CMK (cell line): ENCODE measurements at places on chromosomes 13 and 19.

- no peak for DNase-seq
Measured at GRCh38 chr19:3555653-3556422, 1.5 kb downstream of the MFSD12 start.

- no peak for DNase-seq
Measured at GRCh38 chr19:11377756-11378155, 3.3 kb downstream of the SWSAP1 start.

DNA sequence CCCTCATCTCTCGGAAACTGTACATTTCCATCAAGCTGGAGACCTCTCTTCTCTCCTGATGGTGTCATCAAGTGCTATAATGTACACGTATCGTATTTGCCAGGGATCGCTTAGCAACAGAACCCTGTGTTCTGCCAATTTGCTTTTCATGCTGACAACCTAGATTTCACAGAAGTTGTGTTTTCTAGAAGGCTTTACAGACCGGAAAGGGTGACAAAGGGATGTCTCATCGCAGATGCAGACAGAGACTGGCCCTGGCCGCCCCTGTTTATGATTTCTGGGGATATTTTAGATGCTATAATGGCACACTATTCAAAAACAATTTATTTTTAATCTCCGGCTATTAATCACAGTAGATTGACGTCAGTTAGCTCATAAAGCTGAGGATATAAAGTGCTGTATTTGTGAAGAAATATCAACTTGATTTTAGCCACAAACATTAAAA lies 291.4 kb downstream of the IRS2 start:
- DNase-seq, result no peak

- DNase-seq, result no peak
Measured at GRCh38 chr19:10230173-10230860, 814 bp downstream of the S1PR2 start.

- no peak for DNase-seq
Measured at GRCh38 chr19:17846146-17846545, 1.6 kb downstream of the JAK3 start.

GRCh38 chr13:110466266-110466915 lies 95.1 kb downstream of the RAB20 start:
- DNase-seq, result no peak

- peak; percentile 52 for DNase-seq
Measured at GRCh38 chr19:35000647-35001501, 751 bp downstream of the GRAMD1A start.

DNA sequence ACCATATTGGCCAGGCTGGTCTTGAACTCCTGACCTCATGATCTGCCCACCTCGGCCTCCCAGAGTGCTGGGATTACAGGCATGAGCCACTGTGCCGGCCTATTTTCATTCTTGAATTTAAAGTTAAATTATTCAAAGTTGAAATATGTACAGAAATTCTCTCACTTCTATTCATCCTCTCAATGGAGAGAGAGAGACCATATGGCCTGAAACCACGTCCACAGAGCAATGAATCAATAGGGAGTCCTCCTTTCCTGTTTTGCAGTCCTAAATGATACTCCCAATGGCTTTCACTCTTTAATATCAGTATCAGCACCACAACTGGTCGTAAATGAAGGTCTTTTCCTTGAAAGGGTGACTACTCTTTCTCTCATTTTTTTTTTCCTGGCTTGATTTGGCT lies 30.5 kb upstream of the KCTD4 start:
- no peak for DNase-seq

DNA sequence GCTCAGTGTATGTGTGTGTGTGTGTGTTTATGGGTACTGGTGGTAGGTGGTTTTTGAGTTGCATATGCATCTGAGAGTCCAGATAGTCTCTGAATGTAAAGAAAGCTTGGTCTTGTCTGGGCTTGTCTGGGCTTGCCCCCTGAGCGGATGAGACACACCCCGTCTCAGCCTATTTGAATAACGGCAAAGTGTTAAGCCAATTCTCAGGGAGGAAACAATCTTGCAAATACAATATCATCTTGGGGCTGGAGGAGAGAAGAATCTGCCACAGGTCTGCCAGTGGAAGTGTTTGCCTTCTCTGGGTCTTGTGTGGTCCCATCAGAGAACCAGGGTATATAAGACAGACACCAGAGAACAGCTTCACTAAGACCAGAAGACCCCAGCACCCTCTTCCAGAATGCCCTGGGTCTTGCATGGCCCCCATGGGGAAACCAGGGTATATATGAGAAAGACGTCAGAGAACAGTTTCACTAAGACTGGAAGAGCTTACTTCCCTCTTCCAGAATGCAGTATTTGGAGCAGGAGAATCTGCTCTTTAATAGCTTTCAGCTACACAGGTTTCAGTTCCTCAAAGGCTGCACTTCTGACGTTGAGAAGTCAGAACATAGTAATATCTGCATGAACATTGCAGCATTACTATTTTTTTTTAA lies 13.3 kb downstream of the CD70 start:
- DNase-seq, result no peak

- DNase-seq, result no peak
Measured at GRCh38 chr19:32397671-32398101, 7.9 kb upstream of the DPY19L3 start.

GRCh38 chr13:31154939-31155338 lies 6.8 kb downstream of the HSPH1 start:
- no peak for DNase-seq

DNA sequence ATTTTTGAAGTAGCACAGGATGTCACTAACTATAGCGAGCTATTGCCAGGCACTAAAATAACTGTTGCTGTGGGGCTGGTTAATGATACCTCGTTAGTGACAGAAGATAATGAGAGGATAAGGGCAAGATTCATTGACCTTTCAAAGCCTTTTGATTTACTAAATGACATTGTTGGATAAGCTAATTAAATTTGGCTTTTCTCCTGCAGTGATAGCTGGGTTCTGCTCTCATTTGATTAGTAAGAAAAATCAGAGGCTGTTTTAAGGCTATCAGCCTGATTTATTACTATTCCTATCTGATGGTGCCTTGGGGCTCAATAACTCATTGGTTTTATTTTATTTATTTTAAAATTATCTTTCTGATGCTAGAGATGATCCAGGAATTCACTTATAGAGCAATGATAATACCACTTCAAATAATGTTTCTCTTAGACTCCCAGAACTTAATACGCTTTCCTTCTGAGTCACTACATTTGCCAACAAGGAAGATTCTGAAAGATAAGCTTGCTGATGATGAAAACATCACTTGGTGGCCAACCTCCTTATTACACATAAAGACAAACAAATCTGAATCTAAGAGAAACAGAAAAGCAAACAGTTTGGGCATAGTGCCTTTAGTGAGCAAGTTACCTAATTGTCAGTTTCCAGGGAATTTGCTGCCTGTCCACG lies 501.3 kb upstream of the ARGLU1 start:
- DNase-seq, result no peak

- no peak for DNase-seq
Measured at GRCh38 chr13:66840621-66841020, 389.5 kb downstream of the PCDH9 start.

GRCh38 chr19:33465834-33466233 lies 55.8 kb downstream of the PEPD start:
- DNase-seq, result no peak

DNA sequence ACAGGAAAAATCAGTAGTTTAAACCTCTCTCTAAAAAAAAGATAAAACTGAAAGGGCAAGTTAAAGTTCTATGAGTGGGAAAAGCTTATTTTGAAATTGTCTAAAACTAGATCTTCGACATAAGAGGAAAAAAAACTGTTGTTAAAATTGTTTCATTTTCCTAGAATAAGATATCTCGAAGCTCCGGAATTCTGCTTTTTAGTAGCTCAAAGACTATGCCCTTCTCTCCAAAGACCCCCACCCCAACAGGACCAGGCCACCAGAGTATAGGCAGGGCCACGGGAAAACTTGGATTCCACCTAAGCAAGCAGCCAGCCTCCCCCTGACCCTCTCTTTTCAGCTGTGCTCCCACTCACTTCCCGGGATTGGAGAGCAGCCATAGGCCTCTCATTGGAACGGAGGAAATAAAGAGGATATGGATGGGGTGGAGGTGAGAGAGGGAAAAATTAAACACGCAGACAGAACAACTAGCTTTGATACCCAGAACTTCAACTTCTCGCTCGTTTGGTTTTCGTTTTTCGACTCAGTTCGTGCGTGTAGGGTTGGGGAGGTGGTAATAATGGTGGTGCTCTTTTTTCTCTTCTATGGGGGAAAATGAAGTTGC lies 3.0 kb downstream of the POU4F1 start:
- DNase-seq, result no peak

GRCh38 chr13:28031220-28031895 lies 42.9 kb upstream of the URAD start:
- no peak for DNase-seq

GRCh38 chr13:27792393-27793218 lies at the start of gene GSX1:
Gene GSX1, plus strand, starts transcription at chr13:27792483. Its CDS starts 208 bp downstream, at chr13:27792691.
- no peak for DNase-seq

DNA sequence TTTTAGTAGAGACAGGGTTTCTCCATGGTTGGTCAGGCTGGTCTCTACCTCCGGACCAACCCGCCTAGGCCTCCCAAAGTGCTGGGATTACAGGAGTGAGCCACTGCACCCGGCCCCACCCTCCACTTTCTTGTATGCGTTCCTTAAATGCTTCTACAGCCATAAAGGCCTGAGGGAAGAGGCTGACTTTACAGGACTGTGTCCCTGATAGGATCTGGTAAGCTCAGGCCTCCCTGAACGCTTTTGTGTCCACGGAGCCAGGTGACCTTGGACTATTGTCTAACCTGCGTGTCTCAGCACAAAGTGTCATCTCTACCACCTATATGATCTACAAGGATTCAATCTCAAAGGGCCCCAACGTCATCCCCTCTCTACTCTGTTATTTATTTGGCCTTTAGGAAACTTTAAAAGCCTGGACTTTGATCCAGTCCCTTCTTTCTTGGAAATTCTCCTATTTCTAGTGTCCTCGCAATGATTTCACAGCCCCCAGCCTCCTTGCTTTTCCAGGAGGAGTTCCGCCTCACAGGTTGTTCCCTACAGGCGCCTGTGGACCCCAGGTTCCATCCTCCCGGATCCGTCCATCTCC lies 701 bp downstream of the ZNF552 start:
- DNase-seq, result no peak

- DNase-seq, result no peak
Measured at GRCh38 chr19:55485439-55486011, 537 bp downstream of the NAT14 start.

DNA sequence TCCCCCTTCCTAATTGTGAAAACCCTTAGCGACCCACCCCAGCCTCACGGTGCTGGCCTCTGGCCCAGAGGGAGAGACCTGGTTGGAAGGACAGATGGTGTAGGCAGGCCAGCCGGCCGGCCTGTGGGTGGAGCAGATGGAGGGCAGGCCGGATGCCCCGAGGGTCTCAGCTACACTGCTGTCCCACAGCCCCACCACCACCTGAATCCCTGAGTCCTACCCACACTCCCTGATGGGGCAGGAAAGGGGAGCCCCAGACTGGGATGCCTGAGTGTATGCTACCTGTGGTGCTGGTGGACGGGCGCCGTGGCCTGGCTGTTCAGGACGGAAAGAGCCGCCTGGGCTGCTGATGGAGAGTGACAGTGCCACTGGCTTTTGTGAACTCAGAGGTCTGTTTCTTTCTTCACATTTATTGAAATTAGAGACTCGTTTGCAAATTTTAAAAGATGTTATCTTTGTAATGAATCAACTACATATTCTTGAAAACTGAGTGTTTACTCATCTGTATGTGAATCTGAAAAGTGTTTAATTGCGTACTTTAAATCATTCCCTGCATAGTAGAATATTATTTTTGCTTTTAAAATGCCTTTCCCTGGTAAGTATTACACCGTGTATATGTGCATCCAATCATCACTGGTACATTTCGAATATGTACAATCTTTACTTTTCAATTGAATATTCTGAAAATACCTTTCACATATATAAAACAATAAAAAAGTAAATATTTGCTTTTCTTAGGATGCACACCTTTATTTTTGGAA lies 35.7 kb downstream of the TFDP1 start:
- no peak for DNase-seq

- peak; percentile 30 for DNase-seq
Measured at GRCh38 chr19:51327066-51328001, 14.6 kb downstream of the VSIG10L start.

DNA sequence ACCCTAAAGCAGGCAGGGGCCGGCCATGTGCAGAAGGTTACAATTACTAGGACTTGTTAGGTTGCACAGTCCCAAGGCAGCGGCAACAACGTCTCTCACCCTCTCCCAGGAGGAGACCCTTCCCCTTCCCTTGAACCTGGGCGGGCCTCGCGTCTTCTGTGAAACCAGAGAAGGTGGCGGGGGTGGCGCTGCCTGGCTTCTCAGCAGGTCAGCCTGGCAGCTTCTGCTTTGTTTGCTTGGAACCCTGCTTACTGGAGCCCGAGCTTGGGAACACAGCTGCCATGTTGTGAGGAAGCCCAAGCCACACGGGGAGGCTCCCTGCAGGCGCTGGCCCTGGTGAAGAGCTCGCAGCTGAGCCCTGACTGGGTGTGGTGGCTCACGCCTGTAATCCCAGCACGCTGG lies 15.5 kb downstream of the MKNK2 start:
- no peak for DNase-seq

GRCh38 chr13:26861941-26862340 lies 101.4 kb upstream of the GPR12 start:
- DNase-seq, result no peak

DNA sequence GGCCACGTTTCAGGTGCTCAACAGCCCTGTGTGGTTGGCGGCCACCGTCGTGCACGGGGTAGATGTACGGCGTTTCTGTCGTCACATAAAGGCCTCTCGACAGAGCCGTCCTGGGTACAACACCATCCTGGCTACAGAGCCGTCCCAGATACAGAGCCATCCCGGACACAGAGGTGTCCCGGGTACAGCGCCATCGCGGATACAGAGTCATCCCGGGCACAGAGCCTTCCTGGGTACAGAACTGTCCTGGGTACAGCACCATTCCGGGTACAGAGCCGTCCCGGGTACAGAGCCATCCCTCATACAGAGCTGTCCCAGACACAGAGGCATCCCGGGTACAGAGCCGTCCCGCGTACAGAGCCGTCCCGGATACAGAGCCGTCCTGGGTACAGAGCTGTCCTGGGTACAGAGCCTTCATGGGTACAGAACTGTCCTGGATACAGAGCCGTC lies 222.7 kb upstream of the SOX1 start:
- no peak for DNase-seq

GRCh38 chr13:80437231-80437630 lies 96.3 kb upstream of the SPRY2 start:
- DNase-seq, result no peak

- no peak for DNase-seq
Measured at GRCh38 chr19:33713194-33713593, 83.5 kb upstream of the KCTD15 start.

DNA sequence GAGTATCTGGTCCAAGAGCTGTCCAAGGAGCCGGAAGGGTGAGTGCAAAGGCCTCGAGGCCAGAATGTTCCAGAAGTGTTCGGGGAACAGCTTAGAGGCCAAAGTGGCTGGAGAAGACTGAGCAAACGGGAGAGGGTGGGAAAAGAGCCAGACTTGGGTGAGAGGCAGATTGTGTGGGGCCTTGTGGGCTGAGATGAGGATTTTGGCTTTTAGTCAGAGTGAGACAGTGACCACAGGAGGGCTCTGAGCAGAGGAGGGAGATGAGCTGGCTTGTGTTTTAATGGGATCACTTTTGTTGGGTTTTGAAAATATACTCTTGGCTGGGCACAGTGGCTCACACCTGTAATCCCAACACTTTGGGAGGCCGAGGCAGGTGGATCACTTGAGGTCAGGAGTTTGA lies 5.6 kb downstream of the NANOS2 start:
- no peak for DNase-seq

GRCh38 chr13:75146436-75146835 lies 335.5 kb downstream of the TBC1D4 start:
- DNase-seq, result no peak

- DNase-seq, result no peak
Measured at GRCh38 chr19:45117167-45117594, 24.2 kb downstream of the PPP1R37 start.

GRCh38 chr13:59734393-59734792 lies 429.3 kb downstream of the DIAPH3 start:
- no peak for DNase-seq
